ENCODE measurements at places on chromosomes 12 and 14.

DNA sequence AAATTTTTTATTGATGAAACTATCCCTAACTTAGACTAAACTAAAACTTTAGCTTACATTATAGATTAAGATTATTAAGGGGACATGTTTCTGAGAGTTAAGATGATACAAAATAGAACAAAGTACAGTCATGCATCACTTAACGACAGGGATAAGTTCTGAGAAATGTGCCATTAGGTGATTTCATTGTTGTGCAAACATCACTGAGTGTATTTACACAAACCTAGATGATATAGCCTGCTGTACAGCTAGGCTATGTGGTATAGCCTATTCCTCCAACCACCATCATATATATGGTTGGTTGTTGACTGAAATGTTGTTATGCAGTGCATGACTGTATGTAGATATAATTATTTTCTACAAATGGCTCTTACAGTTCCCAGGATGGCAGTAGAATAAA is 46.5 kb downstream of the ATP6V1D start:
- DNase-seq = no peak

- no peak for DNase-seq
Observed at GRCh38 chr14:39419272-39419671, 13.0 kb downstream of the FBXO33 start.

DNA sequence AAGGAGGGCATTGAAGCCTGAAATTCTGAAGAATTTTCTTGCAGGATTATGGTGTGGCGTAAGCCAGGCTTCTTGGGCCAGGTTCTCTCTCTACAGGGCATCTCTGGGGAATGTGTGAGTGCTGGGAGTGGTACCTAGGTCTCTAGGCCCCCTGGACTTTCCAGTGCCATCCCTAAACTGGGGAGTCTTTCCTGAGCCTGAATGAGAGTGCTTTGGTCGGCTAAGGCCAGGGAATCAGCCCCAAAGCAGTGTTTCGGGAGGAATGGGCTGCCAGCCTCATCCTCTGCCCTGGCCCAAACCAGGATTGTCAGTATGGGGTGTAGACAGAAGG is 93.9 kb downstream of the CALM1 start:
- DNase-seq = no peak

GRCh38 chr12:29167988-29168387 is 18.9 kb downstream of the FAR2 start:
- no peak for DNase-seq

GRCh38 chr14:100747021-100747586 is 20.4 kb downstream of the DLK1 start:
- no peak for DNase-seq
